ENCODE measurements at places on chromosomes 2 and 18.
A peak's percentile ranks its signal among the peaks of the same experiment; 100 is the strongest.

GRCh38 chr2:233460726-233461441 lies 105.7 kb downstream of the USP40 start:
- no peak for DNase-seq

- DNase-seq: peak; percentile 53
Measured at GRCh38 chr2:74063486-74063885, 78.8 kb downstream of the TET3 start.

DNA sequence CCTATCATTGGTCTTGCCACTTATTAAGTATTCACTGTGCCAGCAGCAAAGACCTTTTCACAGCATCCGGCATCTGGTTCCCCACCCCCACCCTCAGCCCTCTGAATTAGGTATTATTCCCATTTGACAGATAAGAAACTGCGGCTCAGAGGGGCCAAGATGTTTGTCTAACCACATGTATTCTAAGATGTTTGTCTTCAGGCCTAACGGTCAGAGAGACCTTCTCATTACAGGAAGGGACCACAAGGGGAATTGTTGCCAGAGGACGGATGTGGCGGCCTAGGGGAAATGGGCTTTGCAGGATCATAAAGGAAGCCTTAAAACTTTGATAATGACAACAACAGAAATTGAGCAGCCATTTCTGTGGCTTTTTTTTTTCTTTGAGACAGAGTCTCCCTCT lies 16.6 kb downstream of the NPPC start:
- no peak for DNase-seq

- DNase-seq: no peak
Measured at GRCh38 chr2:185700883-185701282, 37.7 kb upstream of the FSIP2 start.

- DNase-seq: peak; percentile 67
Measured at GRCh38 chr2:20231598-20232026, 6.7 kb upstream of the SDC1 start.

DNA sequence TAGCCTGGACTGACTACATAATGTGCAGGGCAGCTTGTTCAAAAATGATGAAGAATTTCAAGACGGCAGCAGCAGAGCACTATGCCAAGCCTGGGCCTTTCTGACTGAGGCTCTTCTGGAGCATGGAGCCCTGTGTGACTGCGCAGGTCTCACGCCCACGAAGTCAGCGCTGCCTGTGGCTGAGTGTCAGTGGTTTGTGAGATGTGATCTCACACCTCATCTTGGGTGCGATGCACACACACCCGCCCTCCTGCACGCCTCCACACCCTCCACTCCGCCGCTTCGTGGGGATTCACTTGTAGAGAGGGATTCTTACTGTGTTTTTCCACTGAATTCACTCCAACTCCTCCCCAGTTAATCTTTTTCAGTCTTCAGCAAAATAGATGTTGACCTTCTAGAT lies 103.9 kb downstream of the VIT start:
- no peak for DNase-seq

DNA sequence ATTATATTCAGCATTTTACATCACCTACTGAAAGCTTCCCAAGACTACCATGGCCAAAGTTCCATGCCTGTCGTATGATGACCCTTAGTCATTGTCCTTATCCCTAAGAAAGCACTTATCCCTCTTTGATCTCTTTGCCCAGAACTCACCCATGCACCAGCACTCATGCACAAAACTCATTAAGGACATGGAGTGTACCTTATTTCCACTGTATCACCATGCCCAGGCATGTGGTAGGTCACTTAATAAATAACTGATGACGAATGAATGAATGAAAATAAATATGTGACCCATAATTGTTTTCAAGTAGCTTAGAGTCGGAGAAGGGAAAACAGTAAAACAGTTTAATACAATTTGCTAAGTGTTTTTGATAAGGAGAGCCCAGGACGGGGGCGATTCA lies 220.1 kb downstream of the IKZF2 start:
- no peak for DNase-seq

GRCh38 chr2:136916131-136916530 lies 150.8 kb downstream of the THSD7B start:
- no peak for DNase-seq

GRCh38 chr2:58594762-58595161 lies 353.6 kb upstream of the FANCL start:
- DNase-seq: peak; percentile 23

DNA sequence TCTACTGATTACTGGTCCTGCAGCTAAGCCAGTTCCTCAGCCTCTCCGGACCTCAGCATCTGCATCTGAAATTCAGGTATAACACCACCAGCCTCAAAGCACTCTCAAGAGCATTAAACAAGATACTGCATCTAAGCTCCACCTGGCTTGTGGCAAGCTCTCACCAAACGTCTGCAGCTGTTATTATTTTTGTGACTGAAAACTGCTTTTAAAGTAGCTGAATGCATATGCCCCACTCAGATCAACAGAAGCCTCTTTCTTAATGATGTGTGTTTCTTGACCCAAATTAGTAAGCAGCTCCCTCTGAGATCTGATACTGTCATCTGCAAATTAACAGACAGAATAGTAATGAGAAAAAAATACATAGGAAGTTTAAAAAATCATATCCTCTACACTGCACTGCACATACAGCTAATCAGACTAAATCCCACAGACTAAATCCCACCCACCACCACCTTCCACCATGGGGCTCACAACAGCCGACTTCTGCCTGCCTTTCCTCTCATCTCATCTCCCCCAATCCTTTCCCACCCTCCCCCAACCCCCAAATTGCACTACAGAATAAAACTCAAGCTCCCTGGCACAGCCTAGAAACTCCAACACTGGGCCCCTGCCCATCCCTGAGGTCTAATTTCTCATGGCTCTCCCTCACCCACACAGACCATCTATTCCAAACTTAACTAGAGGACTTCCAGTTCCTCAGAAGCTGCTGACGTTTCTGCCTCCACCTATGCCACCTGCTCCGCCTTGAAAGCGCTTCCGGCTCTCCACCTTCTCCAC lies 52.9 kb downstream of the TMEM163 start:
- DNase-seq: no peak

DNA sequence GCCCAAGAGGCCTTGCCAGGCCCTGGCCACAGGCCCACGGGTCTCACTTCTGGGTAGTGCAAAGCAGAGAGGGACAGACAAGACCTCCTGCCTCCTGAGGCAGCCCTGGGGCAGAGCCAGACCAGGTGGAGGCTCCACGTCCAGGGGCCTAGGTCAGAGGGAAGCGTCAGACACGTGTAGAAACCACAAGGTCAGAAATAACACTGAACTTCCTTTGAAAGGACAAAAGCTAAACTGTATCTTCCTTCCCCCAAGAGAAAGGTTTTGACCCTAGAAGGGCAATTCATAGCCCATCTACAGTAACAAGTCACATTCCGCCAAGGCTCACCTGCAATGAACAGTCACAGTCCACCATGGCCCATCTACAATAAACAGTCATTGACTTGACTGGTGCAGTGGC lies 17.9 kb downstream of the SDC1 start:
- DNase-seq: no peak

- DNase-seq: peak; percentile 88
Measured at GRCh38 chr2:12928197-12928774, 211.6 kb downstream of the TRIB2 start.

- DNase-seq: no peak
Measured at GRCh38 chr2:240477916-240478315, 42.5 kb downstream of the GPC1 start.

GRCh38 chr2:118644190-118644589 lies 203.3 kb downstream of the EN1 start:
- DNase-seq: no peak

DNA sequence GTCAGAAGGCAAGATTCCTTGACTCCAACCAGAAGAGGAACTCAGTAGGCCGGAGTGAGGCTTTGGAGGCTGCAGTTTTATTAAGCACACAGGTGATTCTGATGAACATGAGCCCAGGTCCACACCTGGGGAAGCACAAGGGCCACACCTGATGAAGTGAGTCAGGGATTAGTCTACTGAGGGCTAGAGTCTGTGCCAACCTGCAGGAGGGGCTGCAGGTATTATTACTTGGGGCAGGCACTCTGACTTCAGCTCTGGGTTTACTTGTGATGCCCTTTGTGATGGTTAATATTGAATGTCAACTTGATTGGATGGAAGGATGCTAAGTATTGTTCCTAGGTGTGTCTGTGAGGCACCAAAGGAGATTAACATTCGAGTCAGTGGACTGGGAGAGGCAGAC lies 75.2 kb upstream of the ZCCHC2 start:
- DNase-seq: no peak

DNA sequence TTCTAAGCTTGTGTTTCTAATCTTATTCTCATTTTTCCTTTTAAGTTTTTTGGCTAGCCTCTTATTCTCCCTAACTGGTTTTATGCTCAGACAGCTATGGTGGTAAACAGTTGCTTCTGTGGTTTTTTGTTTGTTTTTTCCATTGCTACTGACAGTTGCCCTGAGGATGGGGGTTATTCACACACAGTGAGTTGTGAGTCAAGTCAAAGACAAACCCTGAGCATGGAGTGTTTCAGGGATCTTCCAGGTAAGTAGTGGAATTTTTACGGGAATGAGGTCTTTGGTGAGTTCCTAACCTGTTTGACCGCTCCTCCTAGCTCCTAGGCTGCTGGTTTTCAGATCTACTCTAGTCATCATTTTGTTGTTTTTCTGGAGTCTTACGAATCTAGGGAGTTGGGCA lies 162.8 kb downstream of the ZNF407 start:
- DNase-seq: no peak

DNA sequence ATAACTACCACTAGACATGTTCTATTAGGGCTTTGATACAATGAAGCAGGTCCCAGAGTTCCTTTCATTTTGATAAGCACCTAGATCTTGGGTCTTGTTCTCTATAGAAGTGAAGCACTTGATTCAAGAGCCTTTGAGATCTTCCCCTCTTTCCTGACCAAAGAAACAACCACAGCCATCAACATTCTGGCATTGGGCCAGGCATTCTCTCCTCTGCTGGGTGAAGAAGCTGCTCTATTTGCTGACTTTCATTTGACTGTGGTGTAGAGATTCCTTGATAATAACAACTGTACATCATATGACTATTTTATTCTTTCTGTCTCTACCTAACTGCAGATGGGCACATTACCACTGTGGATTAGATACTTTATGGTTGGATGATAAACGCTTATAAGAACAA lies 96.6 kb upstream of the LYPD1 start:
- DNase-seq: no peak

DNA sequence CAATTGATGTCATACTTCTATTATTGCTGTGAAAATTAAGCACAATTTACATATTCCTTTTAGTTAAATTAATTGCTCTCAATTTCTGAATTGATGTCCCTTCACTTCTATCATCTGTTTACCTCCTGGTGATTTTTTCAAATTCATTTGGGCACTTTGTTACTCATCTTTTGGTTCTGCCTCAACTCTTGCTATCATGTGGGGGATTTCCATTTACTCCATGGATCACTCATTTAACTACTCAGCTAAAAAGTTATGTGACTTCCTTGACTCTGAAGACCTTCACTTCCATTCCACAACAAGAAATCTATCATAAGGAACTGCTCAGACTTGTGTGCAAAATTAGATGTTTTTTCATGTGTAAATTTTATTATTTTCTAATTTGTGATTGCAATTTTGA lies 126.2 kb downstream of the EHBP1 start:
- DNase-seq: no peak

- DNase-seq: peak; percentile 59
Measured at GRCh38 chr18:830315-830901, 18.4 kb upstream of the YES1 start.

- peak; percentile 47 for DNase-seq
Measured at GRCh38 chr2:7844414-7844965, 837.4 kb upstream of the ID2 start.

All from fibroblast of skin of right biceps (primary cell).